Astrocyte (in vitro differentiated cells and primary cell): ENCODE measurements at places on chromosomes 11 and 22. TPM values are rescaled to one million over a fixed set of nuclear protein-coding genes. Genes with fewer than 3 reads are reported as not detected.

DNA sequence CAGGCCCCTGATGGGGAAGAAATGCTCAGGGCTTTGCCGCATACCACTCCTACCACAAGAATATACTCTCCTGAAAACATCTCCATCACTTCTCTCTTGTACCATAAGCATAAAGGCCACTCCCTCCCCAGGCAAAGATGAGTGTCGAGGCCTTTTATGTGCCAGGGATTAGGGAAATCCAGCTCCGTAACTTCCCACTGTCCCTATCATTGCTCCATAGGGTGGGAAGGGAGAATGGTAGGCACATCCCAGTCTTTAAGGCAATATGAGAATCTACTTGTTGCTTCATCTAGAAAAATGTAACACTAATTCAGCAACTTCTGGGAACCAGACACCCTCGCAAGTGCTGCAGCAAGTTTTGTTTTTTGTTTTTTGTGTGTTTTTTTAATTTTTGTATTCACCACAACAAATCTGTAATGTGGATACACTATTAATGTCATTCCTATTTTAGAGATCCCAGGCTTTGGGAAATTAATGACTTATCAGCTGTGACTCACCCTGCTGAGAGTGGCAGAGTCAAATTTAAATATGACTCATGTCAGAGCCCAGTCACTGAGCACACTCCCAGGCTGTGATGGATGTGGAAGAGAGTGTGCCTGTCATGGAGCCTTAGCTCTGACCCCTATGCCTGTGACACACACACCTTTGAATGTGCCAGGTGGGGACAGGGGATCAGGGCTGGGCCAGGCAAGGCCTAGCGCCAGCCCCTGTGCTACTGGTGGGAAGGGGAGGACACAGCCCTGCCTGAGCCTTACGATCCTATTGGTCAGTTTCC is 23.4 kb downstream of the PANX1 start:
- no peaks in the 10 kb centered on the region for H3K27me3 ChIP-seq
- peak overlapping the region; percentile 67 for H3K27ac ChIP-seq
- peak; percentile 86 for DNase-seq
- peak overlapping the region; percentile 2 for H3K4me3 ChIP-seq
- H3K36me3 ChIP-seq, result no peaks in the 10 kb centered on the region

GRCh38 chr11:134733646-134734045 is 321.6 kb upstream of the B3GAT1 start:
- no peaks in the 10 kb centered on the region for H3K27me3 ChIP-seq
- H3K27ac ChIP-seq, result no peak overlapping the region
- H3K36me3 ChIP-seq, result no peaks in the 10 kb centered on the region
- H3K4me1 ChIP-seq, result peaks cover 2% of the 10 kb centered on the region
- no peak overlapping the region for H3K4me3 ChIP-seq

DNA sequence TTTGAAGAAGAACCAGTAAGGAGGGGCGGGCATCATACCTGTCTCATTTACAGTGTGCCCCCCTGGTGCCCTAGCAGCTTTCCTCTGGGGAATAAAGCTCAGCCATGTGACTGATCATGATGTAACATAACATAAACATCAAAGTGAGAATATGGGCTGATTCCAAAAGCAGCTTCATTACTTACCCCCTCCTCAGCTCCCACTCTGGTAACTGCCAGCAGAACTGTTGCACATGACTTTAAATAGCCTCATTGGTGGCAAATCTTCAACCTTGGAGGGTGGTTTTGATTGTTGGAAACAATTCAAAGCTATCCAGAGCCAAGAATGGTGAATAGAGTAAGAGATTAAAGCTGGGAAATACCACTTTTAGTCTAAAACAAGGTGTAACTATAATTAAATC is 384.6 kb downstream of the BUD13 start:
- no peaks in the 10 kb centered on the region for H3K4me1 ChIP-seq
- no peak overlapping the region for H3K4me3 ChIP-seq

DNA sequence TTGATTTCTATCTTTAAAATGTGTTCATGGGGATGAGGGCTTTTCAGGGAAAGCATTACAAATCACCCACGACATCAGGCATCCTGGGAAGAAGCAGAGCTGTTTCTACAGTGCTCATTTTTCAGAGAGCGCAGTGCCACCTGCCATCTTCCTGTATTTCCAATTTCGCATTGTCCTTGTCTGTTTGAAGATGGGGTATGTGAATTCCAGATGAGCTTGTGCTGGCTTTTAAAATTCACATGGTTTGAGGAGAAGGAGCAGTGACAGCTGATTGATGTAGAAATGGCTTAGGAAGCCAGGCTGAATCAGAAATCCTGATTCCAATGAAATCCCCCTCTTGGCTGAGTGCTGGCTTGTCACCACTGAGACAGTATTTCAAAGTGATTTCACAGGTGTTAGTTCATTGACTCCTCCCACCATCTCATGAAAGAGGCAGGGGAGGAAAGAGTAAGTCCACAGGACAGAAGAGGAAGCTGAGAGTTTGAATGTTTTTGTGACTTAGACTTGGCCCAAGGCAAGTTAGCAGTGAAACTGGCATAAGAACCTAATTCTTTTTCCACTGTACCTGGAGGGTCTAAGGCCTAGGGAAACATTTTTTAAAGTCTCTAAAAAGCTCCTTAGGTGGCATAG is 344.6 kb upstream of the C11orf87 start:
- no peak overlapping the region for H3K4me3 ChIP-seq
- no peak for DNase-seq
- no peaks in the 10 kb centered on the region for H3K4me1 ChIP-seq
- H3K27ac ChIP-seq, result no peak overlapping the region

GRCh38 chr22:50269970-50270665 is at the start of gene MAPK11:
TSS of gene MAPK11 (minus strand) at chr22:50270380. CDS start at chr22:50270292, 88 bp downstream.
- DNase-seq, result peak; percentile 42
- H3K4me3 ChIP-seq, result peak within 1 kb of the TSS; percentile 61
- H3K36me3 ChIP-seq, result peaks cover under 1% of the 10 kb centered on the region
- H3K27me3 ChIP-seq, result no peaks in the 10 kb centered on the region
- peak within 1 kb of the TSS; percentile 4 for H3K27ac ChIP-seq
- H3K4me1 ChIP-seq, result peaks cover 19% of the 10 kb centered on the region

DNA sequence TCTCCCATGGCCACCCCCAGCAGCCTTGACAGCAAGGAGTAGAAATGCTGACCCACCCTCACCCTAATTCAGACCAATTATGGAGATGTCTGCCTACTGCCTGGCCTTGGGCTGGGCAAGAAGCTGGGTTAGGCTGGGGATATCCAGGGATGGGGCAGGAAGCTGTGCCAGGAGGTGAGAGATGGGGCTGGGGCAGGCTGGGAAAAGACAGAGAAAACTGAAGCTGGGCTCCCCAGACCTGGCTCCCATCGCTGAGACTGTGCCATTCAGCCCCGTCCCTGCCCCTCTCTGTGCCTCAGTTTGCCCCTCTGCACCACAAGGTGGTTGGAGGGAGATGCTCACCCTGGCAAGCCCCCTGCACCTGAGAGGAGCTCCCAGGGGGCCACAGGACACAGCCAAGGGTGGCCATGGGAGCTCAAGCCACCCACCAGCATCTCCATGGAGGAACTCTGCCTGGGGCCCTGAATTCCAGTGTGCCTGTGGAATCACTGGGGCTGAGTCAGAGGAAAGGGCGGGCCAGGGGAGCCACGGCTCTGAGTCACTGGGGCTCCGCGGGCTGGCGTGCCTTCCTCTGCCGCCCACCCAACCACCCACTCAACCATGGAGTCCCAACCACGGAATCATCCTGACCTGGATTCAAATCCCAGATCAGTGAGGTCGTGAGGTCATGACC is 6.0 kb upstream of the CARD10 start:
- H3K4me3 ChIP-seq, result no peak overlapping the region
- no peaks in the 10 kb centered on the region for H3K36me3 ChIP-seq
- H3K4me1 ChIP-seq, result peaks cover 24% of the 10 kb centered on the region
- no peaks in the 10 kb centered on the region for H3K27me3 ChIP-seq

- H3K27ac ChIP-seq, result no peak overlapping the region
- H3K36me3 ChIP-seq, result no peaks in the 10 kb centered on the region
- no peak overlapping the region for H3K4me3 ChIP-seq
Observed at GRCh38 chr11:2806351-2807024, 79.1 kb downstream of the CDKN1C start.

- no peak overlapping the region for H3K27ac ChIP-seq
- H3K36me3 ChIP-seq, result no peaks in the 10 kb centered on the region
- H3K4me3 ChIP-seq, result no peak overlapping the region
- peaks cover 5% of the 10 kb centered on the region for H3K27me3 ChIP-seq
- no peak for DNase-seq
Observed at GRCh38 chr22:38935616-38936015, 21.8 kb upstream of the APOBEC3A start.

DNA sequence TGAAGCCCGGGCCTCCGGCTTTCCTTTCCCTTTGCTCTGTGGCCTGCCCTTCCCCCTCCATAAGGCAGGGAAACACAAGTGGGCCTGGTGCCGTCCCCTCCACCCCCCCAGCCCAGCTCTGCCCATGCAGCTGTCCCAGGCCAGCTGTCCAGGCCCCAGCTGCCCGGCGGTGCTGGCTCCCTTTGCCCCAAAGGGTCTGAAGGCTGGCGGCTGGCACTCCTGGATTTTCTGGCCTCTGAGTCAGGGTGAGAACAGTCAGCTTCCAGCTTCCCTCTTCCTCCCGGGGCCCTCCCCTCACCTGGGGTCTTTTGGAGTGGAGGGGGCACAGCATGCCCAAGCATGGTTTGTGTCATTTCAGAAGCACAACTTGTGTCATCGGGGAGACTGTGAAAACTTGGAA is 27.8 kb downstream of the CD82 start:
- no peak overlapping the region for H3K27ac ChIP-seq
- H3K4me3 ChIP-seq, result no peak overlapping the region
- H3K36me3 ChIP-seq, result no peaks in the 10 kb centered on the region
- no peak for DNase-seq

DNA sequence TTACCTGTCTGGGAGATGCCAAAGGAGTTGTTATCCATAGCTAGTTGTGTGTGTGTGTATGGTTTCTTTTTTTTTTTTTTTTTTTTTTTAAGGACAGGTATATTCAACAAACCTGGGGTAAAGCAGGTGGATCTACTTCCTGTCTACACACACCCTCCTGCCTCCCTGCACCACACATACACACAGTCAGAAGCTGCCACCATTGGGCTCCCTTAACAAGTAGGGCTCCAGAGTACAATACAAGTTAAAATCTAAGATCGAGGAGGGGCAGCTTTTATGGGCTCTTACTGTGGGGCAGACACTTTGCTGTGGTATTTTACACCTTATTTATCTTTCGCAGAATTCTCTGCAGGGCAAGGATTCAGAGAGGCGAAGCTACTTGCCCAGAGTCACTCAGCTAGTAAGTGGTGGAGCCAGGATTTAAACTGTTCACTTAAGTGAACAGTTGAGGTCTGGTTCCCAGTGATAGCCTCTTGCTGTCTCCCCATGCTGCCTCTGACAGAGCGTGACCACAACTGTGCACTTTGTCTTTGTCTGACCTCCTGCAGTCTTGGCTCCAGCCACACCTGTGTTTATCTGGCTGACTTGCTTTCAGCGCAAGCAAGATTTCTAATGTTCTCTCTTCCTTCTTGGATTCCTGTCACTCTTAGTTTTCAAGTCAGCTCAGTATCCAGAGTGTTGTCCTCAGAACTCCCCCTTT is 135.0 kb downstream of the CSNK2A3 start:
- no peaks in the 10 kb centered on the region for H3K36me3 ChIP-seq
- no peak for DNase-seq
- no peak overlapping the region for H3K4me3 ChIP-seq
- H3K27ac ChIP-seq, result no peak overlapping the region

DNA sequence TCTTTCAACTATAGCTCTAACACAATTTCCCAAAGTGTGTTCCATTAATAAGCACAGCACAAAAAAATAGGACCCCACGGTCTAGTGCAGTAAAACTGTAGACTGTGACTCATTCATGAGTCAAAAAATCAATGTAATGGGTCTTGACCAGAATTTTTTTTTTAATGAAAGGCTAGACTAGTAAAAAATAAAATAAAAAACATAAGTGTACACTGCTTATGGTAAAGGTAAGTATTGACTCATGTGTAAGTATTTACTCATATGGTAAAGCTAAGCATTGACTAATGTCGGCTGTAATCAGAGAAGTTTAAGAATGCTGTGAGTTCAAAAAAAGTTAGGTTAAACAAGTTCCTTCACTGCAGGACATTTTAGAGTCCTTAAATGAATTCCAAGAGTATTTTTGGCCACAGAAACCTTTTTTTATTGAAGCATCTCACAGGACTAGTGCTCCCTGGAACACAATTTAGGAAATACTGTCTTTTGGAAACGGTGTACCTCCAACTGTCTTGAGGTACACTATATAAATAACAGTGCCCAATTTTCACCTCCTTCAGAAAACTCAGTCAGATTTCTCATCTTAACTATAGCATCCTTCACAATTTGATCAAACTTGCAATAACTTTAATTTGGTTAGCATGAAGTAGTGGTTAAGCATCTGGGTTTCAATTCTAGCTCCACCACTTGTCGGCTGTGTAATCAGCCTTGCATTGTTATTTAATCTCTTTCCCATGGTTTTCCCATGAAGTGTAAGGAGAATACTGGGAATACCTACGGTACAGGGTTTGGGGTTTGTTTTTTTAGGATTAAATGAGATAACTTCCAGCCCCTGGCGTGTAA is 2.1 kb downstream of the CCDC73 start:
- H3K4me3 ChIP-seq, result peak overlapping the region; percentile 18
- DNase-seq, result no peak

GRCh38 chr11:120771551-120772060 is 252.3 kb upstream of the TBCEL start:
- H3K27me3 ChIP-seq, result no peaks in the 10 kb centered on the region
- DNase-seq, result no peak
- no peaks in the 10 kb centered on the region for H3K36me3 ChIP-seq
- no peak overlapping the region for H3K4me3 ChIP-seq
- H3K27ac ChIP-seq, result no peak overlapping the region

- H3K4me1 ChIP-seq, result peaks cover 2% of the 10 kb centered on the region
- H3K27ac ChIP-seq, result no peak overlapping the region
- H3K36me3 ChIP-seq, result no peaks in the 10 kb centered on the region
- peaks cover 11% of the 10 kb centered on the region for H3K27me3 ChIP-seq
- peak overlapping the region; percentile 44 for H3K4me3 ChIP-seq
- peak; percentile 17 for DNase-seq
Observed at GRCh38 chr11:64036087-64037026, 626 bp downstream of the FLRT1 start.

DNA sequence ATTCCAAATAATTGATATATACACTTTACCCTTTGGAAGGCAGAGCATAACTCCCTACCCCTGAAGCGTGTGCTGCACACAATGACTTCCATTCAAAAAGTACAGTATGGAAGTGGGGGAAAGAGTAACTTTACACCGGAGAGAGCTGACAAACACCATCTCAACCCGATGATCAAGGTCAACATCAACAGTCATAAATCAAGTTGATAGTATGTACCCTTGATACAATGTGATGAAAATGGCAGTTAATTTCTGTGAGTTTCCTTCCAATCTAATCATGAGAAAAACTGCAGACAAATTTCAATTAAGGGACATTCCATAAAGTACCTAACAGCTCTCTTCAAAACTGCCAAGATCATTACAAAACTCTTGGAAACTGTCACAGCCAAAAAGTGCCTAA is 6.0 kb upstream of the DEUP1 start:
- no peak overlapping the region for H3K27ac ChIP-seq
- no peaks in the 10 kb centered on the region for H3K4me1 ChIP-seq
- H3K4me3 ChIP-seq, result no peak overlapping the region
- DNase-seq, result no peak

Gene TCN2
- 2.7 and 3.8 TPM in 2 replicates for total RNA-seq

Gene NUP98
- total RNA-seq, result 81.2 and 84.2 TPM in 2 replicates
